ENCODE measurements at places on chromosomes 2 and 18. TPM values are rescaled to one million over a fixed set of nuclear protein-coding genes. Genes with fewer than 3 reads are reported as not detected.
A peak's percentile ranks its signal among the peaks of the same experiment; 100 is the strongest.

GRCh38 chr2:134576478-134576877 is 142.3 kb downstream of the TMEM163 start:
- H3K27me3 ChIP-seq = peaks cover 9% of the 10 kb centered on the region
- no peak for DNase-seq
- peaks cover 11% of the 10 kb centered on the region for H3K36me3 ChIP-seq

The ATG4B gene
- 124 TPM for total RNA-seq

- H3K36me3 ChIP-seq = no peaks in the 10 kb centered on the region
- no peak overlapping the region for H3K27ac ChIP-seq
- peaks cover 9% of the 10 kb centered on the region for H3K4me1 ChIP-seq
- DNase-seq = no peak
Measured at GRCh38 chr2:118813111-118813510, 34.3 kb downstream of the EN1 start.

GRCh38 chr18:59902131-59902992 is 2.6 kb downstream of the PMAIP1 start:
- H3K27me3 ChIP-seq = peaks cover 3% of the 10 kb centered on the region
- DNase-seq = no peak
- no peak overlapping the region for H3K27ac ChIP-seq
- no peak overlapping the region for H3K4me3 ChIP-seq

The CD207 gene
- total RNA-seq = 0.74 TPM

The ABCG5 gene
- not detected for total RNA-seq

DNA sequence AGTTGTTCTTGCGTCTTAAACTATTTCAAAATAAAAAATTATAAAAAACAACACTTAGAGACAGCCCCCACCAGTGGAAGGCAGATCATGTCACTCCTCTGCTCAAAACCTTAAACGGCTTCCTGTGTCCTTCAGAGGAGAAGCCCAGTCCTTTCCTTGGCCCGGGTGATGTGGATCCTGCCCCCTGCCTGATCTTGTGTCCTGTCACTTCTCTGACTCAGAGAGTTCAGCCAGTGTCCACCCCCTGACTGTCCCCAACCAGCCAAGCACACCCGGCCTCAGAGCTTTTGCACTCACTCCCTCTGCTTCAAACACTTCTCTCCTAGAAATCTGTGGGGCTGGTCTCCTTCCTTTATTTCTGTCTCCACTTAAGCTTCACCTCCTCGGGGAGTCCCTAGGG is 35.4 kb downstream of the TOGARAM2 start:
- H3K4me3 ChIP-seq = no peak overlapping the region
- no peak for DNase-seq
- no peak overlapping the region for H3K27ac ChIP-seq
- peaks cover 5% of the 10 kb centered on the region for H3K36me3 ChIP-seq
- H3K4me1 ChIP-seq = peaks cover 5% of the 10 kb centered on the region

GRCh38 chr2:52238782-52239181 is 1206.8 kb upstream of the NRXN1 start:
- DNase-seq = no peak
- H3K36me3 ChIP-seq = no peaks in the 10 kb centered on the region
- H3K27me3 ChIP-seq = no peaks in the 10 kb centered on the region
- no peak overlapping the region for H3K4me3 ChIP-seq

- H3K4me1 ChIP-seq = no peaks in the 10 kb centered on the region
- DNase-seq = no peak
- no peak overlapping the region for H3K4me3 ChIP-seq
- H3K36me3 ChIP-seq = no peaks in the 10 kb centered on the region
Measured at GRCh38 chr18:2302628-2303516, 268.4 kb downstream of the METTL4 start.

DNA sequence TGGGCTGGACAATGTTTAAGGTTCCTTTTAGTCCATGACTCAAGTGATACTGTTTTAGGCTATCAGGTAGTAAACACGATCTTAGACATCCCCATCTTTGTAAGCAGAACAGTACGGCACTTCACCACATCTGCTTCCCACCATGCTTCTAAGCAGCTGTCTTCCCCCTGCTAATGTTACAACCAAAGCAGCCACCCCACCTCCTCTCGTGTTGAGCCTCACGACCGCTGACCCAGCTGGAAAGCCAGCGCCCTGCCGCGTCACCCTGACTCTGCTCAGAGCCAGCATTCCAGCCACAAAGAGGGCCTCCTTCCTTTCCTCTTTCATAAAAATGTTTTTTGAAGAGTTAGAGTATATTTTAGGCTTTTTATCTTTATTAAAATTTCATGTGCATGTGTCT is 9.4 kb downstream of the MTERF4 start:
- H3K27ac ChIP-seq = no peak overlapping the region
- H3K36me3 ChIP-seq = peaks cover 63% of the 10 kb centered on the region
- peaks cover 10% of the 10 kb centered on the region for H3K27me3 ChIP-seq
- peaks cover 50% of the 10 kb centered on the region for H3K4me1 ChIP-seq
- H3K4me3 ChIP-seq = peak overlapping the region; percentile 51

DNA sequence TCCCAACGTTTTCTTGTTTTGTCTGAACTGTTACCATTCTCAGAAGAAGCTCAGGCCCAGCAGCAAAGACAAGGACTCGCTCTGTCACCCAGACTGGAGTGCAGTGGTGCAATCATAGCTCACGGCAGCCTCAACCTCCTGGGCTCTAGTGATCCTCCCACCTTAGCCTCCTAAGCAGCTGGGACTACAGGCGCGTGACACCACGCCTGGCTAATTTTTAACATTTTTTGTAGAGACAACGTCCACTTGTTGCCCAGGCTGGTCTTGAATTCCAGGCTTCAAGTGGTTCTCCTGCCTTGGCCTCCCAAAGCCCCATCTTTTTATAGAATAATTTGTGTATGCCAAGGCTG is 2.0 kb upstream of the SMYD5 start:
- no peak overlapping the region for H3K4me3 ChIP-seq
- peaks cover 3% of the 10 kb centered on the region for H3K36me3 ChIP-seq
- peaks cover 19% of the 10 kb centered on the region for H3K4me1 ChIP-seq
- H3K27ac ChIP-seq = no peak overlapping the region
- DNase-seq = no peak
- H3K27me3 ChIP-seq = peaks cover 10% of the 10 kb centered on the region

- DNase-seq = no peak
- no peaks in the 10 kb centered on the region for H3K36me3 ChIP-seq
- no peak overlapping the region for H3K27ac ChIP-seq
- peaks cover 4% of the 10 kb centered on the region for H3K4me1 ChIP-seq
Measured at GRCh38 chr2:41597680-41598079, 450.1 kb upstream of the PKDCC start.

The ING5 gene
- total RNA-seq = 19.9 TPM

DNA sequence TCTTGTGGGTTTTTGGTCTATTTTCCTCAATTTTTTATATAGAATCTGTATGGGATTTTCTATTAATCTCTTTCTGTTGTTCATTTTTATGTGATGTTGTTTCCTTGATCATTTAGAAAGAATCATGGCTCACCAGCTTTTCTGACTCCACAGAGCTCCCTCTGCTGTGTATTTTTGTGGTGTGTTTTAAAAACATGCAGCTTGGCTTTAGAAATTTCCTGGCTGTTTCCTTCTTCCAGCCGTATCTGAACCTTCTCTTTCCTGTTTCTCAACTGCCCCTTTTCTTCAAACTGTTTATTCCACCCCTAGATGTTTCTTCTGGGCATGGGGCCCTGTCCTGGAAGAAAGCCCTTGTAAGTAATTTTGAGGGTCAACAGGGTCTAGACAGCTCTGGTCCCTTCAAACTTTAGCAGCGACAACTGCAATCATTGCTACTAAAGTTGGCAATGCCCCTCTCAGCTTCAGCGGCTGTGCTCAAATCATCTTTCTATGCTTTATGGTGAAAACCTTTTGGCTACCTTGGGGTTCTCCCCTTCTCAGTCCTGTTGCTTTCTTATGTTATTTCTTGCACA is 17.6 kb upstream of the COPS8 start:
- DNase-seq = no peak
- no peak overlapping the region for H3K4me3 ChIP-seq
- H3K27ac ChIP-seq = peak overlapping the region; percentile 88
- H3K36me3 ChIP-seq = peaks cover 5% of the 10 kb centered on the region

The UNC80 gene
- 0.05 TPM for total RNA-seq

The ERMN gene
- total RNA-seq = 0.36 TPM

GRCh38 chr2:144937910-144938709 is 418.2 kb upstream of the ZEB2 start:
- H3K4me3 ChIP-seq = no peak overlapping the region
- DNase-seq = no peak
- H3K36me3 ChIP-seq = no peaks in the 10 kb centered on the region
- H3K27ac ChIP-seq = no peak overlapping the region

- H3K27me3 ChIP-seq = no peaks in the 10 kb centered on the region
- no peak overlapping the region for H3K27ac ChIP-seq
- peaks cover 13% of the 10 kb centered on the region for H3K4me1 ChIP-seq
- no peak for DNase-seq
Measured at GRCh38 chr2:119463990-119464389, 32.3 kb downstream of the TMEM37 start.

DNA sequence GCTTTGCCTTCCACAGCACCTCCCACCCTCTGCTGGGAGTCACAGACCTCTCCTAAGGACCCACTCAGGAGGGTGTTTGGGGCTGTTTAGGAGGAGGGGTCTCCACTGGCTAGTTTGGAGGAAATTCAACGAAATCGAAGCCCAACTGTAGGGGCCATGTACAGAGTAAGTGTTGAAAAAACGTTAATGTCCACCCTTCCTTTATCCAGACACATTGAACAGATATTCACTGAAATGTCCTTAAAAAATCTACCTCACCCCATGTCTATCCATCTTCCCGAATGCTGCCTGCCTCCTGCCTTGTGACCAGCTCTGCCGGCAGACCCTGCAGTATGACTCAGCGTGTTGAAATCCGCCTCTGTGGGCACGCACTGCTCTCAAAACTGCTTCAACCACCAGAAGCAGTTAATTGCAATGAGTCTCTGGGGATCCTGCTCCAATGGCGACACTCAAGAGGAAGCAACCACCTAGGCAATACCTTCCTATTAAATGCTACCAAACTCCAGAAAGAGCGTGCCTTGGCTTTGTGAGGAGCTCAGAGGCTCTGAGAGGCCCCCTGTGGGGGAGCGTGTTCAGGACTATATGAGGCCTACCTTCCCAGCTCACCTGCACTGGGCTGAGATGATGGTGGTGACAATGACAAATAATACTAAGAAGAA is 61.4 kb upstream of the RTN4 start:
- peaks cover 2% of the 10 kb centered on the region for H3K27me3 ChIP-seq
- no peak overlapping the region for H3K27ac ChIP-seq
- no peaks in the 10 kb centered on the region for H3K36me3 ChIP-seq
- no peak for DNase-seq
- H3K4me3 ChIP-seq = no peak overlapping the region

DNA sequence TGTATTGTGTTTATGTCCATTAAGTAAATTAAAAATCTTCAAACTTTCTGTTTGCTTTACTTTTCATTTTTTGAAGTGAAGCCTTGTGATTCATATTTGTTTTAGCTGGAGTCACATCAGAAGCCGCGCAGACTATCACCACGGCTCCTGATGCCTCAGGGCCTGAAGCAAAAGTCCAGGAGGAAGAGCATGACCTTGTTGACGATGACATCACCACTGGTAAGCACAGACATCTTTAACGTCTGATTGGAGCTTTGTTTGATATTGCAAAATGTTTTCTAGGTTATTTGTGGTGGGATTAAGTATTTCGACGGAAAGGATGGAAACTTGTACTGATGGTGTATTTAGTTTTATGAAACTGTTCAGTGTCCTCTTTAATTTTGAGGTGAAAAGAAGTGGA is 164.8 kb downstream of the WDR7 start:
- no peak overlapping the region for H3K4me3 ChIP-seq
- H3K27me3 ChIP-seq = no peaks in the 10 kb centered on the region
- H3K27ac ChIP-seq = no peak overlapping the region
- DNase-seq = no peak
- no peaks in the 10 kb centered on the region for H3K36me3 ChIP-seq

- no peaks in the 10 kb centered on the region for H3K27me3 ChIP-seq
- no peak overlapping the region for H3K4me3 ChIP-seq
- H3K4me1 ChIP-seq = no peaks in the 10 kb centered on the region
- DNase-seq = no peak
Measured at GRCh38 chr2:36163520-36164254, 191.9 kb upstream of the CRIM1 start.

DNA sequence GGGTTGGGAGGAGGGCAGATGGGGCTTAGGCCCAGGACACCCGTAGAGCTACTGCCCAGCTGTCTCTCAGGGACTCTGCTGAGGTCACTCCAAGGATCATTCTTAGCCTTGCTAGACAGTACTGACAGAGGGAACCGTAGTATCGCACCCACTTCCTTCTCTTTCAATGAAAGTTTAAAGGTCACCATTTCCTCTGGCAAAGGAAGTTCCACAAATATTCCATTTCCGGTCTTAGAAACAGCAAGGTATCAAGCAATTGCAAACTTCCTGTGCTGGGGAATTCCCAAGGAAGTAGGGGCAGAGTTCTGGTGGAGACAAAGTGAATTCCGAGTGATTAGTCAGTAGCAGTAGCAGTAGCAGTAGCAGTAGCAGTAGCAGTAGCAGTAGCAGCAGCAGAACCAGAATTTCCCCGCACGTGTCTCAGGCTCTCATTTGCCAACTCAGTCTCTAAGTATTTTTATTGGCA is 24.7 kb downstream of the IL1B start:
- peaks cover 43% of the 10 kb centered on the region for H3K4me1 ChIP-seq
- no peaks in the 10 kb centered on the region for H3K36me3 ChIP-seq
- H3K4me3 ChIP-seq = no peak overlapping the region
- peak; percentile 38 for DNase-seq
- H3K27me3 ChIP-seq = peaks cover 10% of the 10 kb centered on the region
- H3K27ac ChIP-seq = peak overlapping the region; percentile 95

DNA sequence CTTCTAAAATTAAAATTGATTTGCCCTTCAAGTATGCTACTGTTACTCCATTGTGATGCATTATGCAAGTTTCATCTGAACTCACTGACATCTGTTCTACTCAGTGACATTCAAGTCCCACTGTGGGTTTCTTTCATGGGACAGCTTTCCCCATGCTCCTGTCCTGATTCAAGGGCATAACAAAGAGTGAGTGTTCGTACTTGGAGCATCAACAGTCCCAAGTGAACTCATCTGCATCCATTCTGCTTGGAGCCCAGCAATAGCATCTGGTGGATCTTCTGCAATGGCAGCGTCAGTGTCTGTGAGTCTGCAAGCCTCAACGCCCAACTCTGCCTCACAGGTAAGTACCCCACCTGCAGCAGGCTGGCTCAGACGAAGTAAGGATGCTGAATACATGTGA is 27.5 kb downstream of the BUB1 start:
- H3K4me1 ChIP-seq = no peaks in the 10 kb centered on the region
- H3K36me3 ChIP-seq = no peaks in the 10 kb centered on the region
- DNase-seq = no peak
- no peak overlapping the region for H3K4me3 ChIP-seq
- no peak overlapping the region for H3K27ac ChIP-seq
- no peaks in the 10 kb centered on the region for H3K27me3 ChIP-seq

The ABCG8 gene
- total RNA-seq = not detected

GRCh38 chr18:27713037-27713737 is 463.7 kb downstream of the CDH2 start:
- H3K27me3 ChIP-seq = peaks cover 2% of the 10 kb centered on the region
- DNase-seq = no peak
- no peaks in the 10 kb centered on the region for H3K36me3 ChIP-seq
- H3K4me1 ChIP-seq = peaks cover 9% of the 10 kb centered on the region
- H3K4me3 ChIP-seq = no peak overlapping the region

- no peaks in the 10 kb centered on the region for H3K36me3 ChIP-seq
- no peak overlapping the region for H3K4me3 ChIP-seq
- no peaks in the 10 kb centered on the region for H3K27me3 ChIP-seq
- no peak overlapping the region for H3K27ac ChIP-seq
Measured at GRCh38 chr2:28292491-28292890, 100.2 kb upstream of the FOSL2 start.

Data from endothelial cell (in vitro differentiated cells).